ENCODE measurements at places on chromosomes 3 and 15.

DNA sequence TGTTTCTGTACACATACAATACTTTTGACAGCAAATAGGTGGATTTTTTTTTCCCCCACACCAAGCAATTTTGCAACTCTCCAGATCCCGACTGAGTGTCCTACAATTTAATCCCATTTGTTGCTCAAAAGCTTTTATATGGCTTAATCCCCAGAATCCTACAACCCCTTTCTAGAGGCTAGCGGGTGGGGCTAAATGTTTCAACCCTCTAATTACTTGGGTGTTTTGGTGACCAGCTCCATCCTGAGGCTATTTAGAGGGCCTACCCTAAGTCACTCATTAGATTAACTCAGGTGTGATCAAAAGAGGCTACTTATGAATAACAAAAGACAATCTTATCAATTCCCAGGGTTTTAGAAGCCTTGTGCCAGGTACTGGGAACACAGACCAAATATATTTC lies 21.0 kb upstream of the FBXL2 start:
- no peak for DNase-seq

DNA sequence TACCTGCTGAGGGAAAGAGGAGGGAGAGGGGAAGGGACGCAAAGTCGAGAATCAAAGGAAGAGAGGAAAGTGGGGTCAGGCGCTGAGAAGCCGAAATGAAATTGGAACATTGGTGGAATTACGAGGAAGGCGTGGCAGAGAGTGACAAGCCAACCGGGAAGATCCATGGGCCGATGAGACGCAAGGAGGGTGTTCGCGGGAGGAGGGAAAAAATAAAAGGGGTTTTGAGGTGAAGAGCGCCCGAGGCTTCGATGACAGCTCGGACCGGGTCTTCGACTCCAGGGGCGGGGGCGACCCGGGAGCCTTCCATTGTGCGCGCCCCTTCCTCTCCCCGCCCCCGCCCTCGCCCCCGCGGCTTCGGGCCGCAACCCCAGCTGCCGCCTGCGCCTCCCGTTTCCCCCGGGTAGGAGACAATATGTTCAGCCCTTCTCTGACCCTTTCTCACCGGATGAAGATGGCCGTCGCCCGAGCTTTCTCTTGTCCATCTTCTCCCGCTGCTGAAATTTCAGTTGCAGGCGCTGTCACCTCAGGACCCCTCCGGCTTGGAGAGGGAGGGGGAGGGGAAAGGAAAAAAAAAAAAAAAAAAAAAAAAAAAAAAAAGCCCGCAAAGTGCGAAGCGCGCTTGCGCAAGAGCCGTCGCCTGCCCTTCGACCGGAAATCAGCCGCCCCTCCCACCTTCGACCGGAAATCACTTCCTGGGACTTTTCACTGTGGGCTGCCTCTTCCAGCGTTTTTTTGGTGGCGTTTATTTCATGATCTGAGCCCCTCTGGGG lies at the start of gene SENP7:
TSS of gene SENP7 (minus strand) at position 567 of the 773 bp plus-strand sequence. CDS start at position 485, 82 bp downstream.
- DNase-seq, result peak; percentile 85

DNA sequence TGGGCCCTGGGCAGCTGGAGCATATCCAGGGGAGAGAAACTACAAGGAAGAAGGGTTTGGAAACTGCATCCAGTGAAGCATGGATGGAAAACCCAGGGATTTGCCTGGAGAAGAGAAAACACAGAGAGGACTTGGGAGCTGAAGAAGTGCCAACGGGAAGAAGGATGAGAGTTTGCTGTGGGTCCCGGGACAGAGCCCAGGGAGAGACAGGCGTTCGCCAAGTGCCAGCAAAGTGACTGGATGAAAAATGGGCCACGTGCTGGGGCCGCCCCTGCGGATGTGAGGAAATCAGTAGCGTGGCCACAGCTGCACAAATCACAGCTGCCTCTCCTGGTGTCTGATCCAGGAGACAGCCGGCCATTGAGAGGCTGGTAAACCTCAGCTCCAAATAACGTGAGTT lies 70.4 kb downstream of the HES1 start:
- DNase-seq, result no peak

DNA sequence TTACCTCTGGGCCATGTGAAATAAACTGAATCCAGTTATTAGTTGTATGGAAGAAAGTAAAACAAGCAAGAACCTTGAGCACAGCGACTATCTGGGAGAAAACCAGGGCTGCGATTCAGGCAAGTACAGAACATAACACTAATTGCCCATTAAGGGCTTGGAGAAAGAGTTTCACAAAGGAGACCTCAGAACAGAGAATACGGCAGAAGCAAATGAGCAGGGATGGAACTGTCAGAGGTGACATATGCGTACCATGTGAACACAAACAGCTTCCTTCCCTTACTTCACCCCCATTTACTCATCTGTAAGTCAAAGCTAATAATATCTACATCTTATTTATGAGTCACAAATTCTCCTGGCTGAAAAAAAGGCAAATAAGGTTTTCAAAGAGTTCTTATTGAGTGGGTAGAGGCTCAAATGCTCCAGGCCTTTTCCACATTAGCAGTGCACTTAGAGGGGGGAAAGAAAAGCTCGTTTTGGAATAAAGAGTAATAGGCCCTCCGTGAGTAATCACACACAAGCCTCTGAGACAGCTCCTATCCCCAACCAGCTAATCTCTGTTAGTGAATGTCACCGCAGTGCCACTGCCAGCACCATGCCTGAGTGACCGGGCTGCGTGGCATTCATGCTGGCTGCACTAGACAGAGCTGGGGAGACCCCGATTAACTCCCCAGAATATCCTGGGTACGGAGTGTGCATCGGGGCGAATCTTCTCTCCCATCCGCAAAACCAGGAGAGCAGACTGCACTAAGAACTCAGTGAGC lies 2.6 kb downstream of the PCSK6 start:
- no peak for DNase-seq

GRCh38 chr3:33658039-33658438 lies 60.0 kb downstream of the CLASP2 start:
- no peak for DNase-seq
